ENCODE measurements at places on chromosomes 12 and 14.

- DNase-seq = no peak
Measured at GRCh38 chr12:20017802-20018201, 350.5 kb upstream of the PDE3A start.

GRCh38 chr12:118625050-118625675 is 248.8 kb downstream of the SUDS3 start:
- DNase-seq = no peak

DNA sequence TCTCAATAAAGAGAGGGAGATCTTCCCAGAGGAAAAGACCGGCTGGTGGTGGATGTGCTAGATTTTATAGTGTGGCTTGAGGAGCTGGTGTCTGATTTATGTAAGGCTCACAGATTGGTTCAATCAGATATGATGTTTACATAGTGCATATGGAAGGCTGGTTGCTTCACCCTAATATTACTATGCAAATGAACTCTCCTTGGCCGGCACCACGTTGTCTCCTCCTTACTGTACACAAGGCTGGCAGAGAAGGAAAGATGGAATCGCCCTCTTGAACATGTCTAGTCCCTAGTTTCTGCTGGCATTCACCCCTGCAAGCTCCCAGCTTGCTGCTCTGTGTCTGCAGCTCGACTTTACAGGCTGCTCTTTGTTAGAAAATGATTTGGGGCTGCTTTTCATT is 8.9 kb downstream of the FAM186A start:
- DNase-seq = peak; percentile 40

GRCh38 chr14:104598910-104599273 is 5.7 kb downstream of the TMEM179 start:
- no peak for DNase-seq

DNA sequence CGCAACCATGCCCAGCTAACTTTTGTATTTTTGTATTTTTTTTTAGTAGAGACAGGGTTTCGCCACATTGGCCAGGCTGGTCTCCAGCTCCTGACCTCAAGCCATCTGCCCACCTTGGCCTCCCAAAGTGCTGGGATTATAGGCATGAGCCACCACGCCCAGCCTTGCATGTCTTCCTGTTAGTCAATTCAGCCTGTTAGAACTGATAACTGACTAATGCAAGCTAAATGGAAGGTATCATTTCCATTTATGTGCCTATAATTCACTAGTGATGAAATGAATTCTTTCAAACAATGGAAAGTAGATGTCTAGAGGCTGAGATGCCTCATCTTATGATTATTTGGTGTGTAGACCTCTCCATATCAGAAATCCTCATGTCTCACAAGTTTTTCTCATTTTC is 37.3 kb upstream of the DIP2B start:
- DNase-seq = no peak

DNA sequence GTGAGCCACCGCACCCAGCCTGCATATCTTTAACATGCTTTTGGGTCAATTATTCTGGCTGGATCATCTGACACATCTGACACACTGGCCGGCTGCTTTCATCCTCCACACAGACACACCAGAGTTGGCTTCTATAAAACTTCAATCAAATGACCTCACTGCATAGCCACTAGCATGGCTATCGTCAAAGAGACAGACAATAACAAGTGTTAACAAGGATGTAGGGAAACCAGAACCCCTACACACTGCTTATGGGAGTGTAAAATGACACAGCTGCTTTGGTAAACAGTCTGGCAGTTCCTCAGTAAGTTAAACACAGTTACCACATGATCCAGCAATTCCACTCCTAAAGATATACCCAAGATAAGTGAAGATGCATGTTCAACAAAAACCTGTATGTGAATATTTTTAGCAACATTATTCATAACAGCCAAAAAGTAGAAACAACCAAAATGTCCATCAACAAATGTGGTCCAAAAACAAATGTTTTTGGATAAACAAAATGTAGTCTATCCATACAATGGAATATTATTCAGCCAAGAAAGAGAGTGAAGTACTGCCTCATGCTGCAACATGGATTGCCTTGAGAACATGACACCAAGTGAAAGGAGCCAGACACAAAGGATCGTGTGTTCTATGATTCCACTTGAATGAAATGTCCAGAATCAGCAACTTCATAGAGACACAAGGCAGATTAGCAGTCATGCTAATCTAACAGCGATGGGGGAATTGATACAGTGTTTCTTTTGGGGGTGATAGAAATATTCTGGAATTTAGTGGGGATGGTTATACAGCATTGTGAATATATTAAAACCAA is 10.1 kb downstream of the KDM2B start:
- DNase-seq = no peak
